ENCODE measurements at places on chromosomes 7 and 10.

DNA sequence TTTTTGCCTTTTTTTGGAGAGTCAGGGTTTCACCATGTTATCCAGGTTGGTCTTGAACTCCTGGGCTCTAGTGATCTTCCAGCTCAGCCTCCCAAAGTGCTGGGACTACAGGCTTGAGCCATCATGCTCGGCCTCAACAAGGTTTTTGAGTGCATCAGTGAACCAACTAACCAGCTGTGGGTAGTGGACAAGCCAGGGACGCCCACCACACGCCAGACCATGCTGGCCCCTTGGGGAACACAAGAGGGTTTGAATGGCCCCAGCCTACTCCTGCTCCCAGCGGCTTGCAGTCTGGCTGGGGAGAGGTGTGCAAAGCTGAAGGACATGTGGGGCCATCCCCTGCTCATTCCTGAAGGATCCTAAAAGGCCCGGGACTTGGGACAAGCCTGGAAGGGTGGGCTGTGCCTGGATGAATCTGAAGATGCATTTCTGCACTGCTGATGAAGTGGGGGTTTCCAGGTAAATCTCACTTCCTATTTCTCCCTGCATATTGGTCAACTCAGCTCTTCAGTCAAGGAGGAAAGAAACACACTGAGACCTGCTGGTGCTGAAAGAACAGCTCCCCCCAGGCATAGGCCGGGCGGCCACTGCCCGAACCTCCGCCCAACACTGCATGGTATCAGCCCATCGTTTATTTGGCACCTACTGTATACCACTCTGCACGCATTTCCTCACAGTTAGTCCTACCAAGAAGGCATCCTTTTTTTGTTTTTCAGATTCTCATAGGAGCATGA lies 6.9 kb downstream of the MMD2 start:
- peak; percentile 60 for DNase-seq

DNA sequence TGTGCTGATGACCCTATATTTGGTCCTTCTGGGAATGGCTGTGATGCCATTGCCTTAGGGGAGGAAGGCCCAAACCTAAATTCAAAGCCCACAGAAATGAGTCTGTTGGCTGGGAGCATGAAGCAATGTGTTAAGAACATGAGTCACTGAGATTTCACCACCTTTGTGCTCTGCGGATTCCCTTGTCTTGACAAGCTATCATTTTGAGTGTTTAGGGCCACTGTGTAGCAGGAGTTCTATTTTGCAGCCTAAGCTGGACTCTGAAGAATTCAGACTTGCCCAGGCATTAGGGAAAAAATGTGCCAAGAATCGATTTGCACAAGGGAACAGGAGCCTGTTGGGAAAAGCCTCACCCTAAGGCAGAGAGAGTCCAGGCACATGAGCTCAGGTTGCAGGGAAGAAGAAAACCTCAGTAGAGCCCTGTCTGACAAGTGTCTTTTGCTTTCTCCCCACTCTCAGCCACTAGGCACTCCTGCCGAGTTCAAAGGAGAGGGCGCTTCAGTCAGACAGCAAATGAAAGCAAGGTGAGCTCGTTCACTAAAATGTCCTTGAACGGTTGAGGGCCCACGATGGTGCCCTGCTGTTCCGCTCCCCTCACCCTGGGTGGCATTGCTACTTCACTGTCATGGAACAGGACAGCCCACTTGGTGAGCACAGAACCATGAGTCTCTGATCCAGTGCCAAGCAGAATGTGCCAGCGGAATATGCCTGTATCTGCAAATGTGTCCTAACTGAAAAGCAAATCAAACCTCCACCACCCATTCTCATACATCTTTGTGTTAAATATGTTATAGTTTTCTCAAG lies 93.6 kb downstream of the PRLHR start:
- no peak for DNase-seq

DNA sequence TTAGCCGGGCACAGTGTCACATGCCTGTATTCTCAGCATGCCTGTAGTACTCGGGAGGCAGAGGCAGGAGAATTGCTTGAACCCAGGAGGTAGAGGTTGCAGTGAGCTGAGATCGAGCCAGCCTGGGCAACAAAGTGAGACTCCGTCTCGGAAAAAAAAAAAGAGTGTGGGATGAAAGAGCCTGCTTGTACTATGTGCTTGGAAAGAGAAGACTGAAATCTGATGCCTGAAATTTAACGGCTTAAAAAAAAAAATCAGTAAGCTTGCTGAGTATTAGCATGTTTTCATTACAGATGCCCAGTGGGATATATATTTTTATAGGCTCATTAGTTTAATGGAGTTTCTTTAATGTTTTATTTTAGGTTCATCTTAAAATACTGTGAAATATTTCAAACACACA lies 4.2 kb downstream of the NT5C2 start:
- no peak for DNase-seq

DNA sequence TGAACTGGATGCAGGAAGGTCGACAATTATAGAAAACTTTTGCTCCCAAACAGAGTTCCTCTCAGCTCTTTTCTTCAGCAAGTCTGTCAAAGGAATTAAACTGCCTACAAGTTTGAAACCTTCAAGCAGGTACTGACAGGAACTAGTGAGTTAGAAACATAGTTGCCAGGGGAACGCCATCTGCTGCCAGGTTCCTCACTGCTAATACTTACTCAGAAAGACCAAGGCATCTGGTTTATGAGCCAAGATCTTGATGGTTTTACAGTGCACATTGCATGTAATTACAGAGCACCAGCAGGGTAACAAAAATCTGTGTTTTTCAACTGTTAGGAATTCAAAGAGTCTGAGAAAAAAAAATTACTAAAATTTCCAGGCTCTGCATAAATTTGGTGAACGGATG lies 300.0 kb upstream of the NRG3 start:
- no peak for DNase-seq

DNA sequence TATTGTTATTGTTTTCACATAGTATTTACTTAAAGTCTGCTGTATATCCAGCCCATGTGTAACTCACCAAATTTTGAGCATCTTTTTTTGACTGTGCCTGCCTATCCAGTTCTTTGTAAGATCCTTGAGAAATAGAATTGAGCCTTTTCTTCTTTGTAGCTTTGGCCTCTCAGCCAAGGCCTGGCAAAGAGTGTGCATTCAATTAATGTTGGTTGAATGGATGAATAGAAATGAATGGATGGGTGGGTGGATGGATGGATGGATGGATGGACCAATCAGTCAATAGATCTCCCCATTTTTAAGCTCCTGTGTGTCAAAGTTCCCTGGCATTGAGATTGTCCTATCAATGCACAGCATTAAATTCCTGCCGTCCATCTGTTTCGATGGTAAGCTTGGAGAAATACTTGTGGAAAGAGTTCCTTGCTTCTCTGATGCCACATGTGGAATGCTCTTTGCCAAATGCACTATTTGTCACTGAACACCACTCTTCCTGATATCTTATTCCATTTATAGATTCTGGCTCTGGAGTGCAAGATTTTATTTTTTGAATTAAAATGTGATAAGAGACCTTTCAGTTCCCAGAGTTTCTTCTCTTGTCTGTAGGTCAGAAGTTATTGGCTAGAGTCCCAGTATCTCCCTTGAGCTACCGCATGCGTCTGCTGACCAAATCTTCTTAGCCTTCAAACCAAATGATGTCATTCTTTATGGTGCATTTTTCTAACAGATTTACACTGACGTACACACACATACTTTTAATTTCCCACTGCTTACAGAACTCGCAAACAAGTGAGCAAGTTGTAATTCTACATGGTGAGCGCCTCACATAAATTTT lies 20.7 kb upstream of the ADRB1 start:
- DNase-seq, result peak; percentile 12
